ENCODE measurements at places on chromosomes 1 and 21.

- no peaks in the 10 kb centered on the region for H3K27me3 ChIP-seq
- H3K36me3 ChIP-seq: no peaks in the 10 kb centered on the region
- no peak overlapping the region for H3K27ac ChIP-seq
- no peaks in the 10 kb centered on the region for H3K4me1 ChIP-seq
- H3K4me3 ChIP-seq: no peak overlapping the region
- DNase-seq: no peak
Measured at GRCh38 chr1:83905315-83905907, 93.5 kb downstream of the TTLL7 start.

DNA sequence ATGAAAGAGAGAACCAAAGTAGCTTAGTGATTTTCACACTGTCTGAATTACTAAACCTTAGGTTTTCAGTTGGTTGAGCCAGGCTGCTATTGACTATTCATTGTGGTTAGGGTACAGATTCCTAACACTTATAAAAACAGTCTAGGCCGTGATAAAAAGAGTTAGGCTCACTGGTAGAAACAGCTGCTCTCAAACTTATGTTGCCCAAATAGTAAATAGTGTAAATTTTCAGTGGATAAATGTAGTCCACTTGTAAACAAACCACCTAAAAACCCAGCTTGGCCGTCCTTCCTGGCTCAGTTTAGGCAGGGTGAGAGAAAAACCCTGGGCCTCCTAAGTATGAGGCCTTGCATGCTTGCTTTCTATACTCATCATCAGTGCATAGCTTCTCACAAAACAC lies 34.9 kb downstream of the ARID1A start:
- H3K4me3 ChIP-seq: no peak overlapping the region
- H3K27ac ChIP-seq: no peak overlapping the region
- DNase-seq: no peak
- H3K27me3 ChIP-seq: no peaks in the 10 kb centered on the region

- no peak for DNase-seq
- H3K27me3 ChIP-seq: no peaks in the 10 kb centered on the region
- no peak overlapping the region for H3K4me3 ChIP-seq
- no peaks in the 10 kb centered on the region for H3K36me3 ChIP-seq
- H3K4me1 ChIP-seq: no peaks in the 10 kb centered on the region
- no peak overlapping the region for H3K27ac ChIP-seq
Measured at GRCh38 chr1:97384294-97384968, 536.4 kb downstream of the DPYD start.

GRCh38 chr1:7852804-7853683 lies at the start of gene UTS2:
Gene UTS2 (minus strand): TSS chr1:7853065. CDS start chr1:7853003, 62 bp downstream.
- H3K27me3 ChIP-seq: no peaks in the 10 kb centered on the region
- no peak for DNase-seq

- no peak overlapping the region for H3K27ac ChIP-seq
- no peak for DNase-seq
- H3K4me3 ChIP-seq: no peak overlapping the region
Measured at GRCh38 chr1:14617791-14618190, 19.3 kb downstream of the KAZN start.

DNA sequence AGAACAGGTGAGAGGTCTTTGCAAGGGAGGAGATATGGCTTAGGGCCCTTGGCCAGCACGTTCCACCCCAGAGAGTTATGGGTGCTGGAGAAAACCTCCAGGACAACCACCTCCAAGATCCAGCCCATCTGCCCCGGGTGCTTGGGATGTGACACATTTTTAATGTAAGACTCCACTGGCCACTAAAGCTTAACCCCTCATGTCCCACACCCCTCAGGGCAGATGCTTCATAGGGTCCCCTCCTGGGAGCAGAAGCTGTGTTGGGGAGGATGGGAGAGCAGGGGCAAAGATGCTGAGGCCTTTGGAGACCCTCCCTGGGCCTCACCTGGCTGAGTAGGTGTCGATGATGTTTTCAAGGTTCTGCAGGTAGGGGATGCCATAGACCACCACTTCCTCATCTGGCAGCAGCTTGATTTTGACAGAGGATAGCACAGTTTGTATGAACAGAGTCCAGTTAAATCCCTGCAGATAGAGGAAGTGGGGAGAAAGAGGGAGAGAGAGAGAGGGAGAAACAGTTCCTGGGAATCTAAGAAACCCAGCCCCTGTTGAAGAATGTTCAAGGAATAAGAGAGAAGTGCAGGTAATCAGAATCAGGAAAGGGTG lies 11.9 kb downstream of the PRXL2B start:
- H3K27ac ChIP-seq: no peak overlapping the region
- H3K36me3 ChIP-seq: no peaks in the 10 kb centered on the region
- H3K4me1 ChIP-seq: no peaks in the 10 kb centered on the region

GRCh38 chr1:75722966-75723365 lies 1.5 kb upstream of the ACADM start:
- H3K4me1 ChIP-seq: peaks cover 16% of the 10 kb centered on the region
- H3K27ac ChIP-seq: no peak overlapping the region
- no peaks in the 10 kb centered on the region for H3K27me3 ChIP-seq

GRCh38 chr1:200556002-200556401 lies 64.5 kb downstream of the KIF14 start:
- no peaks in the 10 kb centered on the region for H3K27me3 ChIP-seq
- DNase-seq: no peak
- H3K27ac ChIP-seq: no peak overlapping the region
